ENCODE measurements at places on chromosomes 5 and 9.

GRCh38 chr5:142863856-142864255 lies 93.7 kb downstream of the ARHGAP26 start:
- DNase-seq, result no peak

DNA sequence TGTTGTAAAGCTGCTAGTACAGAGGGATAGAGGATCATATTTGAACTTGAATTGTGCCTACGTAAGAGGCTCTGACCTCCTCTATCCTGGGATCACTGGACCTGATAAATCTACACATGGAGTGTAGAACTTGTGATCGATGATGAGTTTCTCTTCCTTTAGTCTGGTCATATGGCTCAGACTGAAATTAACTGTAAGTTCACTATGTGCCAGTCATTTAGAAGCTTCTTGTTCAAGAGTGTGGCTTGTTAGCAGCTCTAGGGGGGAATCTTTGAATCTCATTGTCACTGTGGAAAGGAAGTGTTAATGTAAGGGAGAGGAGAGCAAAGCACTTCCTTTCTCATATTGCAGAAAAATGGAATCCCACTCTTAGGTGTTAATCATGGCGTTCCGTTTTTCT lies 12.1 kb downstream of the ZBTB34 start:
- DNase-seq, result no peak

DNA sequence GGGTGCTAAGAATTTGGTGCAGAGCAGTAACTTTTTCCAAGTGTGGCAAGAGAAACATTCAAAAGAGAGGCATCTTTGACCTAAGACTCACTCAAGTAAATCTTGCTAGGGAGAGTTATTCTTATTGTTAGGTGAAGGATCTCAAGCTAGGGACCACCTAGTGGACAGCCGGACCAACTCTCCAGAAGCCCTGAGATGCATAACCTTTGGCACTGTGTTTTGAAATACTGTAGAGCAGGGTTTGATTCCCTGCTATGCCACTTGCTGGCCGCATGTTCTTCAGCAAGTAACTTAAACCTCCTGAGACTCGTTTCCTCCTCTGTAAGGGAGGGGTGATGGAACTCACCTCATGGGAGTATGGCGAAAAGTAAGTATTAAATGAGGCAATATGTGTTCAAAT lies 336.1 kb upstream of the ADAMTSL1 start:
- DNase-seq, result no peak

- DNase-seq, result no peak
These were observed 34.7 kb downstream of the ZNF474 start for GRCh38 chr5:122164070-122164435.

DNA sequence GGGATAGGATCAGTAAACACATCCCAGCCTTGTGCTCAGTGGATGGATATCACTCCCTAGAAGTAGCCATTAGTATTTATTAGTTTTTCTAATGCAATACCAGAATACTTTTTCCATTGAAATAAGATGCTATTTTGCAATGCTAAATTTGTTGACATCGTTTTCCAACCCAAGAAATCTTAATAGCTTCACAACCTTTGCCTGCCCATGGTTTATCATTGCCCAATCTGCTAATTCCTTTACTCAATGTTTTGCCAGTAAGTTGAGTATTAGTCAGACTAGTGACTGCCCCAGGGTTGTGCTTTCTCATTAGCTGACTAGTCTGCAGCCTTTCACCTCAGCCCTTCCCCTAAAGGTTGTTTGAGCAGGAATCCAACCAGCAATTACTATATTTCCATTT lies 62.9 kb downstream of the NREP start:
- no peak for DNase-seq

- DNase-seq, result no peak
These were observed 18.9 kb downstream of the CLPTM1L start for GRCh38 chr5:1325870-1326531.

GRCh38 chr9:126028746-126029145 lies 281.6 kb downstream of the PBX3 start:
- no peak for DNase-seq

GRCh38 chr5:107668154-107669095 lies 2.3 kb downstream of the EFNA5 start:
- DNase-seq, result no peak

- DNase-seq, result no peak
These were observed 72.0 kb downstream of the ZFAND5 start for GRCh38 chr9:72292874-72293607.

DNA sequence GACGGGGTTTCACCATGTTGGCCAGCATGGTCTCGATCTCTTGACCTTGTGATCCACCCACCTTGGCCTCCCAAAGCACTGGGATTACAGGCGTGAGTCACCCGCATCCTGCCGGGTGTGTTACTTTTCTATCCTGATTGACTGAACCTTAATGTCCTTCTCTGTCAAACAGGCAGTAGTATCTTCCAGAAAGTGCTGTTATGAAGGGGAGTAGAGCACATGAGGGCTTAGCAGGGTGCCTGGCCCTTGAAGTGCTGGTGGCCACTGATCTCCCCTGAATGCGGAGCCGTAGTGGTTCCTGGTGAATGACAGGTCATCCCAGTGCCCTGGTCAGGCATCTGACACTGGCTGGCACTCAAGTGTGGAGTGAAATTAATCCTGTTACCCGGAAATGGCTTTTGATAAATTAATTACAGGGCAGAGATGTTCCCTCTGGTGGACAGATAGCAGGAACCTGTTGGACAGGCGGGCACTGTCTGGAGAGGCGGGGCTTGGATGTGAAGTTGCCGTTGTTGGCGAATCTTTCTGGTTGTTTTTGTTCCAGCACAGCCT lies 28.4 kb downstream of the PRRC2B start:
- no peak for DNase-seq

GRCh38 chr9:84382720-84383119 lies 42.2 kb upstream of the SLC28A3 start:
- no peak for DNase-seq

GRCh38 chr5:9365512-9365911 lies 180.4 kb downstream of the SEMA5A start:
- no peak for DNase-seq

DNA sequence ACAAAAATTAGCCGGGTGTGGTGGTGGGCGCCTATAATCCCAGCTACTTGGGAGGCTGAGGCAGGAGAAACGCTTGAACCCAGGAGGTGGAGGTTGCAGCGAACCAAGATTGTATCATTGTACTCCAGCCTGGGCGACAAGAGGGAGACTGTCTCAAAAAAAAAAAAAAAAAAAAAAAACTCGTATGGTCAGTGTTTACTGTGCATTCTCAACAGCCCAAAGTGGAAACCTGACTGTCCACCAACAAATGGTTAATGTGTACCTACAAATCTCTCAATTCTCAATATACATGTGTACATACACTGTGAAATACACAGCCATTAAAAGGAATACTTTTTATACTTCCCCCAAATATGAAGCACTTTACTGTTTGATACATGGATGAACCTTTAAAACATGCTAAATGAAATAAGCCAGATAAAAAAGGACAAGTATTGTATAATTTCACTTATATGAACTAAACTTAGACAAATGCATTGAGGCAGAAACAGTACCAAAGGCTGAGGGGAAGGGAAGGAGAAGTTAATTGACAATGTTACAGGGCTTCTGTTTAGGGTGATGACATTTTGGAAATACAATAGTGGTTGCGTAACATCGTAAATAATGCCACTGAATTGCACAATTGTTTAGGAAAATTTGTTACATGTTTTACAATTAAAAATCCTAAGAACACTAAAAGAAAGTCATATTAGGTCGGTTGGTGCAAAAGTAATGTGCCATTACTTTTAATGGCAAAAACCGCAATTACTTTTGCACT lies 16.5 kb downstream of the DNAJA1 start:
- DNase-seq, result no peak

GRCh38 chr9:108225149-108225800 lies 630.5 kb downstream of the ACTL7B start:
- no peak for DNase-seq

DNA sequence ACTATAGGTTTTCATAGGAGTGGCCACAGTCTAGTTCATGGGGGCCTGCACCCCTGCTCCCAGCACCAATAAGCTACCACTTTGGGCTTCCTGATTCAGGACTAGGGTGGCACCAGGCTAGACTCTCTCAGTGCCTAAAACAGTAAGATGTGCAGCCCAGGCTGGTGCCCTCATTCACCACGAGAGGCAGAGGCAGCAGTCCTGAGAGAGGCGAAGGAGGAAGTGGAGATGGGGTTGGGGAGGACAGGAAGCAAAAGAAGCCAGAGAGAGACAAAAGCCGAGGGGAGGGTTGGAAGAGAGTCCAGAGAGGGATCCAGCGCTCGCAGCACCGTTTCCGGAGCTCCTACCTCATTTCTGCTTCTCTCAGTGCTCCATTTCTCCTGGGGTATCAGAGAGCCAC lies 180.9 kb downstream of the MED10 start:
- no peak for DNase-seq

GRCh38 chr9:111914749-111915424 lies 18.3 kb downstream of the UGCG start:
- no peak for DNase-seq

DNA sequence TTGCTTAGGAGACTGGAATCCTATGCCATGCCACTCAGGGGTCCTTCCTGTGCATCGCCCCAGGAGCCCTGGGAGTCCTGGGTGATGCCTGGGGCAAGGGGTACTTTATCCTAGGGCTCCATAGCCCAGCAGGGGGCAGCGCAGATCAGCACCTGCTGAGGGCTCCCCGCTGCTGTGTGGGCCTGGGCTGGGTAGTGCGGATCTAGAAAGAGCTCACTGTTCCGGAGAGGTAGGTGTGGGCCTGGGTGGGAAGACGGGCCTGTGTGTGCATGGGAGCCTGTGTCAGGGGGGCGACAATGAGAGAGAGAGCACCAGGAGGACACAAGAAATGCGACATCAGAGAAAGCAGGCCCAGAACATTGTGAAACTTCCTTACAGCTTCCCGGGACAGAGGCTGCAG lies 11.4 kb upstream of the DAB2IP start:
- peak; percentile 15 for DNase-seq

DNA sequence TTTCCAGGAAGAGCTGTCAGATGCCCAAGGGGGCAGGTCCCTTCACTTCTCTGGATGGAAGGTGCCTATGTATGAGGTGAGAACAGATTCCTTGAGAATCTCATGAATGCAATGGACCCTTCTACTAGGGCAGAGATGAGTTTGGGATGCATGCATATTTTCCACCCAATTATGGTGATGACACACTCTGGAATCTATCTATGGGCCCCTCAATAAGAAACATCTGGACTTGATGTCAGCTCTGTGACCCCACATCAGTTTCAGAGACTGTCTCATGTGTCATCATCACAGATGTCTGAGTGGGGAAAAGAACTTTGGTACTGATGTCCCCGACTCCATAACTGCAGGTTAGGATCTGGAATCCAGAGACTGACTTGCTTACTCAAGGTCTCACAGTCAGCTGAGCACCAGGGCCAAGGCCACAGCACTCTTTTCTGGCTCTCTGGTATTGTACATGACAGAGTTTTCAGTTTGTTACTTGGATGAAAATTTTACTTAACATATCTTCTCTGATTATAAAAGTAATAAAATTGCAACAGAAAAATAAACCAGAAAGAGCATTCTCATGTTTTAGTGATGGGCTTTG lies 177.0 kb downstream of the DCP2 start:
- DNase-seq, result no peak

GRCh38 chr5:115262321-115263077 lies at the start of gene PGGT1B:
Gene PGGT1B (minus strand): TSS chr5:115262877. CDS start chr5:115262851, 26 bp downstream.
- DNase-seq, result peak; percentile 56

GRCh38 chr5:138240650-138241385 lies 27.7 kb upstream of the CDC23 start:
- no peak for DNase-seq

- DNase-seq, result no peak
These were observed 18.9 kb downstream of the TCF7 start for GRCh38 chr5:134133188-134133994.

- DNase-seq, result no peak
These were observed 508.2 kb downstream of the CDK5RAP2 start for GRCh38 chr9:120071760-120072159.

GRCh38 chr5:150175536-150175935 lies 9.0 kb downstream of the CDX1 start:
- no peak for DNase-seq

DNA sequence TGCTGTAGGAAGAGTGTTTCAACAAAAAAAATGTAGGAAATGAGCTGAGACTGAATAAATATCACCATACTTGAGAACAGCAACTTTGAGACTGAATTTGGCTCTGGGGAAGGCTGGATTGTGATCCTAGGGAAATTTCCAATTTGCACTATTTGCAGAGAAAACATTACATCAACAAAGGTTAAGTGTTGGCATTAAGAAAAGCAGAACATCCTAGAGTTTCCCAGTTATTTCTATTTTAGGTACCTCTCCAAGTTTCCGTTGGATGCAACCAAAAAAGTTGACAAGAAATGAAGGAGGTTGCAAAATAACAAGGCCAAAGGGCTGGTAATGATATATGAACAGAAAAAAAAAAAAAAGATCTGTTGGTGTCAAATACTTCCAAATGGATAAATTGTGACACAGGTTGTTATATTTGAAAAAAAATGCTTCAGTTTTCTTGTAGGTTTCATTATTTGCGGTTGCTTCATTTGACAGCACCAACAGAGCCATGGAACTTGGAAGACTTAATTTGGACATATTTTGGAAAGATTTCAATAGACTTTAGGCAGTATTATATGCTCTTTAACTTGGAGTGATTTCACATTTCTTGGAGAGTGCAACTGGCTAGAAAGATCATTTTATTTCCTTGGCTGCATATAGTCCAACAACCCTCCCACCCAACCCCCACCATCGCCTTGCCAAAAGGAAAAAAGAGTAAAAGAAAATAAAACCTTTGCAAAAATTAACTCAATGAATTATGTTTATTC lies 230.8 kb downstream of the ZNF608 start:
- no peak for DNase-seq

- no peak for DNase-seq
These were observed 238.7 kb upstream of the GRAMD2B start for GRCh38 chr5:126184474-126184873.

DNA sequence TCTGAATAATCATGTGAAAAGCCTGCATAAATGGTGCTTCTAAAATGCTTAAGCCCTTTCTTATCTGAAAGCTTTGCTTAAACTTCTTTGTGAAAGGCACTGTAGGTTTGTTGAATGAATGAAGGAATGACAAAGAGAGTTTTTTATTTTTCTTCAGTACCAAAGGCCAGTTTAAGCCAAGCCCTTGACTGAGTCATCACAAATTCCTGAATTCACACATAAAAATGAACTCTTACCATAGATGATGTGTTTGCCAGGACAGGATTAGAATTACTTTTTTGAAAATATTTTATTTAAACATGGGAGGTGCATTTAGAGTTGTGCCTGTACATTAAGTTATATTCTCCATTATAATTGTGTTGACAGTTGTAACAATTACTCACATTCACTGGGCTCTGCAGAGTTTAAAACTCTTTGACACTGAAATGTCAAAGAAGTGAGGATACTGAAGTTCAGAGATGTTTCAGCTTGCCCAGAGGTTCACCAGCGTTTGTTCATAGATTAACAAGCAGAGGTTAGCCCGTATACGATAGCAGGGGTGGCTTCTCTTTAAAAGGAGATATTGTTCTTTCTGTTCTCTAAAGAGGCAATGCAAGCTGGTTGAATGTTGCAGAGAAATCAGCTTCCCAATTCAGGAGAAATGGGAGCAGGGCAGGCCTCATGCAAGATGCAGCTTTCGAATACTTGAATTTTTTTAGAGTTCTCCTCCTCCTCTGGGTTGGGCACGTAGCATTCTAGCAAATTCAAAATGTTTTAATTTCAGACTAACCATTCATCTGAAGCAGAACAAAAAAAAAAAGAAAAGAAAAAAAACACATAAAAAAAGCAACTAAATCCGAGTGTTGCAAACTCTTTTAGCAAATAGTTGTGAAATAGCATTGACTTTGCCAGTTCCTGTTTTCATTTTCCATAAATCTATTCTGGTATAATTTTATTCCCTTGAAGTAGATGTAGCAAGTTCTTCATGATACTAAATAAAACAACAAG lies 358.7 kb upstream of the KLF4 start:
- DNase-seq, result no peak

All from stimulated activated CD8-positive, alpha-beta memory T cell treated with anti-CD3 and anti-CD28 coated beads, Interleukin-7, amount 100 ng/mL, for 24 hours (primary cell).